Stimulated activated naive B cell treated with anti-CD40 and anti-IgM and Interleukin-4, amounts not matched to agents 10 μg/mL and 1 μg/mL and 100 μg/mL, for 72 hours (primary cell): ENCODE measurements at places on chromosomes 7 and 10.

GRCh38 chr7:17269341-17270221, 28.9 kb upstream of the AHR start:
- peaks cover 18% of the 10 kb centered on the region for H3K36me3 ChIP-seq
- H3K4me1 ChIP-seq, result no peaks in the 10 kb centered on the region

DNA sequence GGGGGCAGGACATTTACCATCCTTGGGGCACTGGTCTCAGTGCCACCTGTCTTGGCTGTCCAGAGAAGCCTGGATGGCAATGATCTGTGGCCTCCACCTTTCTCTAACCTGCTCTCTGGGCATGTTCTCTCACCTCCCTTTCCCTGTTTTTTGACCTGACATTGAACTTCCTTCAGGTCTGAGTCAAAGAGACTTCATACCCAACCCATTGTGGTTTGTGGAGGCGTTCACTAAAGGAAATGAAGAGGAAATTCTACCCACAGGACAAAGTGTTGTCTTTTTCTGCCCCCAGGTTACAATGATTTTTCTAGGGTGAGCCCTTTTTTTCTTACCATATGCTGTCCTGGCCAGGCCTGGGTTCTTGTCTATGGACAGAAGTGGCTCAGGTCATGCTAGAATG, 76.6 kb downstream of the CYP26A1 start:
- peaks cover 8% of the 10 kb centered on the region for H3K4me1 ChIP-seq
- H3K27me3 ChIP-seq, result peaks cover 26% of the 10 kb centered on the region
- H3K36me3 ChIP-seq, result no peaks in the 10 kb centered on the region
- no peak overlapping the region for H3K27ac ChIP-seq

DNA sequence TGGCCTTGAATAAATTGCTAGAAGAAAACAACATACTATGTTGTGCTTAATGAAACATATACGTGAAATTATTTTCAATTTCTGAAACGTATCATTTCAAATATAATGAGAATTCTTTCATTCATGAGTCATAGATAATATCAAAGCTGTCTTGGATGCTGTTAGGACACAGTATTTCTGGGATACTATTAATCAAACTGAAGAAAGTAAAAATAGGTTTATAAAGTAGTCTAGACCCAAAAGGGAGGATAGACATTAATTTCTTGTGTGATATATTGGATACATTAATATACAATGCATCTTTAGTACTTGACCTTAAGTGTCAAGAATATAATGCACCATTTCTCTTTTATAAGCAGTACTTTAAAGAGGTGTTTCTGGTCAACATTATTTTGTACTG, 89.7 kb downstream of the CNTNAP2 start:
- no peaks in the 10 kb centered on the region for H3K36me3 ChIP-seq
- H3K27me3 ChIP-seq, result no peaks in the 10 kb centered on the region
- DNase-seq, result no peak
- H3K4me1 ChIP-seq, result no peaks in the 10 kb centered on the region
- H3K4me3 ChIP-seq, result no peak overlapping the region

DNA sequence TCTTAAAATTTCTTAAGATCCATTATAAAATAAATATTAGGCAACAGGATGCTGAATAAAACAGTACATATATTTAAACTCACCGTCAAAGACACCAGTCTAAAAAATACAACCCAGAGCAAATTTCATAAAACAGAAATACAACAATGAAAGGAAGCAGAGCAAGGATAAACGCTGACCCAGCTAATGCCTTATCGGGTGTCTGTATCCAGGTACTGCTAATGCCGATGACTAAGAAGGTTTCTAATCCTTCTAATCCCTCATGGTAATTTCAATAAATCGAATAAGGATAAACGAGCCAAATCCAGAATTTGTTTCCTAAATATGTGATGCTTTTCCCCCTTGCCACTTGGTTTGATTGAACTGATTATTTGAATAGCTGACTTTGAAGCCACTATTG, 1.7 kb downstream of the HYCC1 start:
- peaks cover 23% of the 10 kb centered on the region for H3K4me1 ChIP-seq
- no peaks in the 10 kb centered on the region for H3K27me3 ChIP-seq
- H3K36me3 ChIP-seq, result peaks cover 3% of the 10 kb centered on the region
- H3K27ac ChIP-seq, result no peak overlapping the region
- no peak overlapping the region for H3K4me3 ChIP-seq

- H3K36me3 ChIP-seq, result peaks cover 6% of the 10 kb centered on the region
- no peak for DNase-seq
- H3K4me3 ChIP-seq, result no peak overlapping the region
- no peaks in the 10 kb centered on the region for H3K4me1 ChIP-seq
- H3K27ac ChIP-seq, result no peak overlapping the region
Observed at GRCh38 chr10:35579726-35580422, 25.3 kb upstream of the GJD4 start.

GRCh38 chr7:147858421-147858820, 732.1 kb upstream of the C7orf33 start:
- no peak for DNase-seq
- H3K4me1 ChIP-seq, result no peaks in the 10 kb centered on the region
- H3K4me3 ChIP-seq, result no peak overlapping the region
- no peaks in the 10 kb centered on the region for H3K36me3 ChIP-seq
- H3K27ac ChIP-seq, result no peak overlapping the region

DNA sequence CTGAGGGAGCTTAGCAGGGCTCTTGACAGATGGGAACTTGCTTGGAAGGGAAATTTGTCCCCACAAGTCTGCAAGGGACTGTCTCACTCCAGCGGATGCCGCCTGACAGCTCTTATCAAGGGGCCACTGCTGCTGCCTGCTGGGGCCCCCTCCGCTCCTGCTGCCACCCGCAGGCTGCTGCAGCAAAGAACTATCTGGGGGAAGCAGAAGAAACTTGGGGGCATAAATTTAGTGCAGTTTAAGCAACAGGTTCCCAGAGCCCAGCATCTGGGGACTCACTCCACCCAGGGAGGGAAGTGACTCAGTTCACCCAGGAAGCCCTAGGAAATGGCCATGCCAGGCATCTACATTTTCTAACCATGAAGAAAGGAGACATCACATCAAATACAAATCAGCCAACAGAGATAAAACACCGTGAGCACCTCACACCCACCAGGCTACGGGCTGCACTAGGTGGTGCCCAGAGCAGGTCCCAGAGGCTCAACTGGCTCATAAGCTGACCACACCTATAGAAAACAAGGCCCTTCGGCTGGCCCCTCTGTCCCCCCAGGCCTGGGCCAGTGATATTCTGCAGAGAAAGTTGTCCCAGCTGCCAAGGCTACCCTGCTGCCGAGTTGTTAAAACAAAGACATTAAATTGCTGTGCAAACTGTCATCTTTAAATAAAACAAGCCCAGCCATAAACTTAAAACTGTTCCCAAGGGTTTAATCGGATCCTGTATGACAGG, 3.7 kb downstream of the RGS10 start:
- H3K27me3 ChIP-seq, result no peaks in the 10 kb centered on the region
- H3K27ac ChIP-seq, result no peak overlapping the region
- H3K4me3 ChIP-seq, result peak overlapping the region; percentile 25
- DNase-seq, result no peak

DNA sequence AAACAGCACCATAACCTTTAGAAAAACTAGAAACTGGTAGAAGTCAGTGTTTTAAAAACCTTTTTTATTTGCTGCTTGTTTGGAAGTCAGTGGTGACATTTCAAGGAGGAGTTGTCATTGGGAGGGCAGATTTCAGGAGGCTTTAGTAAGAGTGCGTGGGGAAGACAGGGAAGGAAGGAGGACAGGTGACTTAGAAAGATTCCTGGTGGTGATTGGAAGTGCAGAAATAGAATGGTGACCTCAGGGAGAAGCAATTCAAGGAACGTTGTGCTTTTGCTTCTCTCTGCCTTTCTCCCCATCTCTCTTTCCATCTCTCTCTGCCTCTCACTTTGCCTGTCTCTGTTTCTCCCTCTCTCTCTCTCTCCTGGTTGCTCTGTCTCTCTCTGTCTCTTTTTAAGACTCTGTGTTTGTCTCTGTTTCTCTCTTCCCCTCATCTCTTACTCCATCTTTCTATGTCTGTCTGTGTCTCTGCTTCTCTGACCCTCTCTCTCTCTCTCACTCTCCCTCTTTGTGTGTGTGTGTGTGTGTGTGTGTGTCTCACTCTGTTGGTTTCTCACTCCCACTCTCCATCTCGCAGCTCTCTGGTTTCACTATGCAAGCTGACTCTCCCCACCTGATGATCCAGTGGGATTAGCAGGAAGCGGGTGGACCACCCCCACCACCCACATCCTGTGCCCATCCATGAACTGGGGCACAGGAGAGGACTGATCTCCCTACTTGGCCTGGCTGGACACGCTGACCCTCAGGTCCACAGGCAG, 10.9 kb upstream of the PFKP start:
- H3K4me3 ChIP-seq, result no peak overlapping the region
- peaks cover 8% of the 10 kb centered on the region for H3K27me3 ChIP-seq
- DNase-seq, result no peak
- H3K27ac ChIP-seq, result no peak overlapping the region

- H3K27me3 ChIP-seq, result no peaks in the 10 kb centered on the region
- no peaks in the 10 kb centered on the region for H3K36me3 ChIP-seq
- no peak overlapping the region for H3K27ac ChIP-seq
- H3K4me3 ChIP-seq, result no peak overlapping the region
Observed at GRCh38 chr7:51268859-51269258, 47.8 kb downstream of the COBL start.

DNA sequence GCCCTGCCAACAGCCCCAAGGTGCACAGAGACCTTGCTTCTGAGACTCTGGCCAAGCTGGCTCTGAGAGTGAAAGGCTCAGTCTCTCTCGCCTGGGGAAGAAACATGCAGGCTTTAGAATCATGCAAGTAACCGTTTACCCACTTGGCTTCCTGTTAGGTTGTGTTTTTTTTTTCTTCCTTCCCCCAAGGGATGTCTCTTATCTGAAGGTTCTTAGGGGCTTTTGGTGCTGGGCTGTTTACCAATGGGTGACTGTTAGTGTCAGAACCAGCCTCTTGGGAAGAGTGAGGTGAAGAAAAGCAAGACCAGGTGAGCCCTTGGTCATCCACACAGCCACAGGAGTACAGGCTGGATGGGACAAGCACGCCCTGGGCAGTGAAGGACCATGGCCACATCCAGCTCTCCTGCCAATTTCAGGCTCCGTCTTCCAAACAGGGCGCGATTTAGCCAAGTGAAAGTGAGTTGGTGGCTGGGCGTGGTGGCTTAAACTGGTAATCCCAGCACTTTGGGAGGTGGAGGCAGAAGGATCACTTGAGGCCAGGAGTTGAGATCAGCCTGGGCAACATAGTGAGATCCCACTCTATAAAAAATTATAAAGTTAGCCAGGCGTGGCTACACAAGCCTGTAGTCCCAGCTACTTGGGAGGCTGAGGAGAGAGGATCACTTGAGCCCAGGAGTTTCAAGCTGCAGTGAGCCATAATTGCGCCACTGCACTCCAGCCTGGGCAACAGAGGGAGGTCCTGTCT, 76.3 kb upstream of the CUX1 start:
- H3K27ac ChIP-seq, result peak overlapping the region; percentile 81
- peak; percentile 9 for DNase-seq
- no peaks in the 10 kb centered on the region for H3K36me3 ChIP-seq
- peaks cover 56% of the 10 kb centered on the region for H3K4me1 ChIP-seq

DNA sequence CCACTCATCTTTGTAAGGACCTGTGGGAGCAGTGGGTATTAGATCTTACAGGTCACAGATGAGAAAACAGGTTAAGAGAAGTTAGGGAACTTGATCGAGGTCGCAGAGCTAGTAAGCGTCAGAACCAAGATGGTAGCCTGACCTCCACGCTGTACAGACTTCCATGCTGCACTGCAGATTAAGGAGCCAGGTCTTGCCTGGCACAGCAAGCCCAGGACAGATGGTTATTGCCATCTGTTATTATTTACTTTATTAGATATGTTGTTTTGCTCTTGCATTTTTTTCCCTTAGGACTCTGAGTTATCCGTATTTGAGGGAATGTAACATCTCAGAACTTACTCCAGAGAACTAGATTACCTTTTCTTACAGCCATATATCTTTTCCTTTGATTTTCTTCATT, 147.2 kb downstream of the NSUN6 start:
- no peak overlapping the region for H3K27ac ChIP-seq
- no peaks in the 10 kb centered on the region for H3K4me1 ChIP-seq
- H3K4me3 ChIP-seq, result no peak overlapping the region
- H3K36me3 ChIP-seq, result no peaks in the 10 kb centered on the region

DNA sequence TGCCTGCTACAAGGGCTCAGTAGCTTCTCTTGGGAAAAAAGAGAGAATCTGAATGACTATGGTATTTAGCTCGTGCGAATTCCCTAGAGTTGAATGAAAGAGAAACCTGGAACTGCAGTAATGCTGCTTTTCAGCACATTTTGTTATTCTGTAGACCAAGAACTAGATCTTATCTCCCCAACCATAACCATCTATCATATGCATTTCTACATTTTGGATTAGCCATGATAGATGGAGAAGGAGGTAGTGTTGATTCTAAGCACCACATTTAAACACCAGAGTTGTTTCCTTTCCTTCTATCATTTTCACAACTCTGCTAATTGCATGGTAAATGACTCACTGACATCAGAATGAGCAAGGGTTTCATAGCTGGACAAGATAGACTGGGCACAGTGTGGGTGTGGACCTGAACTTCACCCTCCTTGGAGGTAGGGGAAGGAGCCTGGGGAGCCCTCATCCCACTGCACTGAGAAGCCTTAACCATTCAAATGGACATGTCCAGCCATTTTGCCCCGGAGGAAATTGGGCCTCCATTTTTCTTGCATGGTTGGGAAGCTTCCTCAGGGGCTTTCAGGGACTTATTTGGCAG, 55.3 kb upstream of the BMPER start:
- H3K27ac ChIP-seq, result no peak overlapping the region
- H3K27me3 ChIP-seq, result peaks cover 11% of the 10 kb centered on the region
- DNase-seq, result no peak
- H3K4me3 ChIP-seq, result no peak overlapping the region

- H3K4me3 ChIP-seq, result peak overlapping the region; percentile 86
- H3K4me1 ChIP-seq, result peaks cover 9% of the 10 kb centered on the region
- H3K36me3 ChIP-seq, result no peaks in the 10 kb centered on the region
- H3K27me3 ChIP-seq, result no peaks in the 10 kb centered on the region
- H3K27ac ChIP-seq, result peak overlapping the region; percentile 85
Observed at GRCh38 chr10:97687785-97688781, 1.0 kb upstream of the AVPI1 start.

DNA sequence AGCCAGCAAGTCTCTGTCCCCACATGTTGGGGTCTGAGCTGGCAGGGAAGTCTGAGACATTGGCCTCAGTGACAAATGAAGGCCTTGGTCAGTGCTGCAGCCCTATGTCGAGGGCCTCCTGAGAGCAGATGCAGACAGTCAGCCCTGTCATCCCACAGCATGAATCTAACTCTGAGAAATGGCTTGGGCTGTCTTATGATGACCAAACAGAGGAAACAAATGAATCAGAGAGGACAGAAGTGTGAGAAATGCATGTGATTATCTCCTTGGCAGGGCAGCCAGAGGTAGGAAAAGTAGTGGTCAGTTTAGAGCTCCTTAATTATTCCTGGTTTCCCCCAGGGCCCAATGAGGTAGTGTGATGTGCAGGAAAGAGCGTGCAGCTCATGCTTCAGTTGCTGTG, 287.6 kb downstream of the SORCS3 start:
- H3K27me3 ChIP-seq, result no peaks in the 10 kb centered on the region
- no peaks in the 10 kb centered on the region for H3K36me3 ChIP-seq
- no peak overlapping the region for H3K4me3 ChIP-seq
- H3K27ac ChIP-seq, result no peak overlapping the region

GRCh38 chr10:119177708-119178371, 772 bp downstream of the PRDX3 start:
- H3K4me1 ChIP-seq, result peaks cover 12% of the 10 kb centered on the region
- H3K27ac ChIP-seq, result peak overlapping the region; percentile 96
- no peaks in the 10 kb centered on the region for H3K27me3 ChIP-seq
- H3K36me3 ChIP-seq, result peaks cover 21% of the 10 kb centered on the region
- peak; percentile 24 for DNase-seq
- H3K4me3 ChIP-seq, result peak overlapping the region; percentile 99
